ENCODE measurements at places on chromosomes 5 and 9.

GRCh38 chr9:133187561-133188005 is 21.5 kb downstream of the OBP2B start:
- DNase-seq = no peak

GRCh38 chr5:147661541-147661940 is 121.0 kb downstream of the JAKMIP2 start:
- DNase-seq = no peak

GRCh38 chr5:43569236-43569746 is 12.4 kb upstream of the PAIP1 start:
- DNase-seq = no peak

- no peak for DNase-seq
These were observed 61.1 kb downstream of the MTRR start for GRCh38 chr5:7930011-7930410.

DNA sequence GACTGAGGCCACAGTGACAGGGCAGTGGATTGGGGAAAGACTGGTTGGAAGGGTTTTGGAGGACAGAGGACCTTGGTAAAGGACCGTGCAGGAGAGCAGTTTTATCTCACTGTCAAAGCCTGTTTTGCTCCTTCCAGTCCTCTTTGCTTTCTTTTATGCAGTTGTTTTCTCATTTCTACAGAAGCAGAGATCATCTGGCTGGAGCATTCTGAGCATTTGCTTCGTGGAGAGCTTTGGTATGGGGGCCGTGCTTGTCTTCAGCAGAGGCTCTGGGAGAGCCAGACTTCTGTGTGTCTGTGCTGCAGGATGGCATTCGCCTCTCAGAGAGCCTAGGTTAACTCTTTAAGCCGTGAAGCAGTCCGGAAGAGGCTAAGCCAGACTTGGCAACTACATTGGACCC is 171.8 kb upstream of the TUT7 start:
- no peak for DNase-seq

DNA sequence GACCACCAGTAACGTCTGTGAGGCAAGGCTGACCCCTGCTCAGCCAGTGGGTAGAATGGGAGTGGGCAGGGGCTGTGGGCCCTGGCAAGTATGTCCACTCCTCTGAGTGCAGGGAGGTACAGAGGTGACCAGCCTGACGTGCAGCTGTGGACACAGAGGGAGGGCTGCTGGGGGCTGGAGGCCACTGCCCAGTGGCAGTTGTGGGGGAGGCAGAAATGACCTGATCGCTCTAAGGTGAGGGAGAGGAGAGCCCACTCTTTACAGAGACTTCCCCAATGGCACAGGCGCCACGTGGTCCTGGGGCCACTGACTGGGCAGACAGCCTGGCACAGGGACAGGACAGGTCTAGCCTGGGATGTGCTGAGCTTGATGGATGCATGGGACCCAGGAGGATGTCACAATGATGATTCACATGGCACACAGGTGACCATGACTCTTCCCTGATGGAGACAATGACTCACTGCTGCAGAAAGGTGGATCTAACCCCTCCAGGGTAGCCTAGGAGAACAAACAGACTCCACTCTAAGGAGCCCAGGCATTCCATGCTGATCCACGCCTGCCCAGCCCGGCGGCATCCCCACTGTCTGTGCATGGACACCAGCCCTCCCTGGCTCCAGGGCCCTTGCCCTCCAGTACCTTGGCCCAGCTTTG is 7.7 kb downstream of the LPCAT1 start:
- no peak for DNase-seq

GRCh38 chr9:15543047-15543813 is 9.6 kb upstream of the CCDC171 start:
- no peak for DNase-seq

DNA sequence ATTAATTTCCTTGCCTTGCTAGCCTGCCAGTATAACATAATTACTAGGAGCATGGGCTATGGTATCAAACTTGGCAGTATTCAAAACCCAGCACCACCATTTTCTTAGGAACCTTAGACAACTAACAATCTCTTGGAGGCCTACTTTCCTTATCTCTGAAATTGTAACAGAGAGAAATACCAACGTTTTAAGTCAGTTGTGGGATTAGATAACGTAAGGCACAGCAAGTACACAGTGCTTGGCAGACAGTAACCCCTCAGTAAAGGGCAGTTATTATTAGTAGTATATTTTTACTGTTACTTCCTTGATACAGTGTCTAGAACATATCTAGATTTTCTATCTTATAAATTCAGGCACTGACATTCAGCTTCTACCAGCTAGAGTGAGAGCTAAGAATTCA is 309.6 kb downstream of the ACTL7B start:
- no peak for DNase-seq

GRCh38 chr5:167937635-167937998 is 353.8 kb upstream of the WWC1 start:
- DNase-seq = no peak

GRCh38 chr5:10334831-10335230 is 18.7 kb upstream of the MARCHF6 start:
- no peak for DNase-seq

DNA sequence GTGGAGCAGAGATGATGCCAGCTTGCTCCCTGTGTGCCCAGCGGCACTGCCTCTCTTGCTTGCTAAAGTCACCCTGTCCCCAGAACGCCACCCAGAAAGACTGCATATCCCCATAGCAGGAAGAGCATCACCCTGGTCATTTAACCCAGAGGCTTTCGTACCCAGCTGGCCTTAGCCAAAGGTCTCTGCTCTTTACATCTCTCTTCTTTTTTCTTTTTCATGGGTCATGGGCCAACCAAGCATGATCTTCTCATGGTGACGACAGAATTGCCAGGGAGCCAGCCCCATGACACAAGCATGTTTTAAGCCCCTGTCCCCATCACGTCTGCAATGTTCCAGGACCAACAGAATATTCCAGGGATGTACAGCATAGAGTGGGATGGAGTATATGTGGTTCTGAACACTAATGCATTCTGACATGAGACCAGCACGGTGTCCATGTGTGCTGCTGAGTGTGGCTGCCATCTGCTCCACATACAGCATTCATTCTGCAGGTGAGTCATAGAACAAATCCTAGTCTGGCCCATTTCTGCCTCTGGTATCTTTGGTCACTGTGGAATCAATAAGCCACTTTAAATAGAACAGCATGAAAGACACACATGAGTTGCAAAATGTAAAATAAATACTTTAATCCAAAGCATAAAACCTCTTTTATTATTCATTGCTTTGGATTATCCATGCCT is 203.0 kb downstream of the MED10 start:
- no peak for DNase-seq

- DNase-seq = peak; percentile 30
These were observed at the start of gene NKD2 for GRCh38 chr5:1008451-1009358. NKD2 (plus strand) TSS chr5:1008802; CDS start chr5:1009058, 256 bp downstream.

- DNase-seq = no peak
These were observed 98.9 kb upstream of the PHYKPL start for GRCh38 chr5:178331491-178331996.

DNA sequence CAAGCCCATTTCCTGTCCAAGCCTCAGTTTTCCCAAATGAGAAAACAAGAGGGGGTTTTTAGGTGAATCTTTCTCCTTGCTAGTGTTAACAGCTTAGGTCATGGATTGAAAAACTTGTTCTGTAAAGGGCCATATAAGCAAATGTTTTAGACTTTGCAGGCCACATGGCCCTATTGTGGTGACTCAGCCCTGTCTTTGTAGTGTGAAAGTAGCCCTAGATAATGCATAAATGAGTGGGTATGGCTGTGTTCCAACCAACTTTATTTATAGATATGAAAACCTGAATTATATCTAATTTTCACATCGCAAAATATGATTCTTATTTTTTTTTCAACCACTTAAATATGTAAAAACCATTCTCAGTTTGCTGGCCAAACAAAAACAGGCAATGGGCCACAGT is 6.9 kb upstream of the BARX1 start:
- DNase-seq = no peak

DNA sequence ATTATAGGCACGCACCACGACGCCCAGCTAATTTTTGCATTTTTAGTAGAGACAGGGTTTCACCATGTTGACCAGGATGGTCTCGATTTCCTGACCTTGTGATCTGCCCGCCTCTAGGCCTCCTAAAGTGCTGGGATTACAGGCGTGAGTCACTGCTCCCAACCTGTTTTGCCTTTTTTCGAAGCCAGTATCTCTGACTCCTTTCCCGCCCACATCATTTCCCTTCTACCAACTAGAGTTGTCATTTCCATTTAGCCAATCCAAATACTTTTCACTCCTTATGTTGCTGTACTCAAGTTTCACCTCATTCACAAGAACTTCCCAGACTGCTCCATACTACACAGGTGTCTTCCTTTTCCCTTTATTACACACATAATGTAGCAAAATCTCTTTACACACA is 502.6 kb upstream of the CDH6 start:
- no peak for DNase-seq

DNA sequence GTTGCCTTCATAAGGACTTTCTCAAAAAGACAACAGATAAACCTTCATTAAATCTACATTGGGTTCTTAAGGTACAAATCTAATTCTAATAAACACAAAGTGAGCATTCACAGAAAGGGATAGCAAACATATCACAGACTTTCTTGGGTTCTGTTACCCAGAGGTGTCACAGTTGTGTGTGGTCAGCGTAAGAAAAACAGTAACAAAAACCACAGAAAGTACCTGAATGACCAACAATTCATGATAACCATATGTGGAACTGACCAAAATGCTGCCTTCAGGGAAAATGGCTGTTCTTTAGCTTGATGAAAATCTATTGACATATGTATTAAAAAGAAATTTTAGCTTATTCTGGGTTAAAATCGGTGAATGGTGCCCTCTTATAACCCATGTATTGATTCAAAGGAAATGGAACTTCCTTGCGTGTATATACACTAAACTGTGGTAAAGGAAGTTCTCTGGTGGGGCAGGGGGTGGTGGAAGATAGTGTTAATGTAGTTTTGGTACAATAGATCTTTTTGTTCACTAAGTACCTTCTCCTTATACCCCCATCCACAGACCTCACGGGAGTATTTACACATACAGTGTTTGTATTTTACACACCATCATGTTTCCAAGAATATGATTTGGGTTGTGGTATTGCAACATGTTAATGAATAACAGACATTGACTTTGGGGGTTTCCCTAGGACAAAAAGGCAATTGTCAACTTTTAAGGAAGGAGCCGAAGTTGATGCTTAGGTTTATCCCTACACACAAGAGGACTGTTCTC is 152.5 kb downstream of the APBA1 start:
- no peak for DNase-seq

DNA sequence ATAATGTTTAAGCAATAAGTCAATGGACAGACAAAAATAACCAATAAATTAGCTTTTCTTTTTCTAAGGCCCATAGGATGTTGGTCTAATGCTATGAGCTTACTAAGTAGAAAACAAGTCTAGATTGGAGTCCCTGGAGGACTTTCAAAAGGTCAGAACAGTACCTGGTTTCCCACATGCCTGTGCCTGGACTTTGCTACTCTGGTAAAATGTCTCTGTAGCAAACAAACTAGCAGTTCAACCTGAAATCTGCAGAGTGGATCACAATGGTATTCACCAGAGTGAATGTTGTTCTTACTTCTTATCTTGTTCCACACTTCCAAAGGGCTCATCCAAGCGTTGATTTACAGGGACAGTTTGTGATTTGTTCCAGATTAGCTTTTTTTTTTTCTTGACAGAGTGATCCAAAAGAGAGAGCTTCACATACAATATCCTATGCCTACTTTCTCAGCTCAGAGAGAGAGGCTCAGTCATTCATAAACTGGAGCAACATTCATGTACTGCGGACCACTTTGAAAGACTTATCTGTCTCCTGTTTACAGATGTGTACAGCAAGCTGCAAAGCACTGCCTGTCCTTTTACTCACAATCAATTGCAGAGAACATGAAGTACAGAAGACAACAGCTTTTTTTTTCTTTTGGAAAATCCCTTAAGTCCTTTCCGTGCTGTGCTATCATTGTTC is 466.1 kb downstream of the SPATA31D1 start:
- no peak for DNase-seq

- no peak for DNase-seq
These were observed 54.8 kb downstream of the COL27A1 start for GRCh38 chr9:114210136-114210535.

GRCh38 chr9:76664120-76664519 is 100.1 kb upstream of the PCA3 start:
- DNase-seq = no peak

DNA sequence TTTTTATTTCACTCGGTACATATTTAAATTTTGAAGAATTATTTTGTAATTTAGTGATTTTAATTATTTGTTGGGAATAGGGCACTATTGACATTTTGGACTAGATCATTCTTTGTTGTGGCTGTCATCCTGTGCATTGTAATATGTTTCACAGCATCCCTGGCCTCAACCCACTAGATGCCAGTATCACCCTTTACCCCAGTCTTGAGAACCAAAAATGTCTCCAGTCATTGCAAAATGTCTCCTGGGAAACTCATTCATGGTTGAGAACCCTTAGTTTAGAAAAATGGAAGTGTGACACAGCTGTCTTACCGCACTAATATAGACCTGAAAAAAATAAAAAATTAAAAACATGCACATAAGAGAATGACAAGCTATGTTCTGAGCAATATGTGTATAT is 88.4 kb upstream of the CCDC152 start:
- no peak for DNase-seq

- DNase-seq = no peak
These were observed 40.9 kb downstream of the VLDLR start for GRCh38 chr9:2662496-2662895.

GRCh38 chr5:139293202-139293506 is 386 bp upstream of the MATR3 start:
- DNase-seq = no peak

- DNase-seq = no peak
These were observed 5.8 kb upstream of the C5orf52 start for GRCh38 chr5:157665467-157666070.

GRCh38 chr9:68473790-68474189 is 66.9 kb downstream of the TMEM252 start:
- no peak for DNase-seq

DNA sequence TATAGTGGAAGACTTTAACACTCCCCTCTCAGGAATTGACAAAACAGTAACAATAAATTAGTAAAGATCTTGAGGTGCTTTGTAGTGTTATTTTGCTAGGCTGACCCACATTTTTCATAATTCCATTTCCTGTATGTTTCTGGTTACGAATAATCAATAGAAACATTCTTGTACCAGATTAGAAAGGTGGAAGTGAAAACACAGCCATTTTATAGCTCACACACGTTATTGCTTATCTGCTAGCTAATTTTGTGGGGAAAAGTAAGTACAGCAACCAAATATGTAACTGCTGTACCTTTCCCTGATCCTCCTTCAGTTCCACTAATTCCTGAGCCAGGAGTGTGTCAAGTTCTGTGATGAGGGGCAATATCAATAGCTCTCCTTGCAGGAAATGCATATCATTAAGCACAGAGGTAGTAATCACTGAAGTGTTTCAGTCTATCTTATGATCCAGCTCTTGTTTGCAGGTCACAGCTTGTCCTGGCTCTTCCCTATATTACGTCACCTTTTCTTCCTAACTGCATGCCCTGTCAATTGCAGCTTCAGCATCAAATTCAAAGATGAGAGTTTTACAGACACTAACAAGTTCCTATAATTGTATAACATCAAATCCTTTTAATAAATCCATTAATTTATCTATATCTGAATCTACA is 59.4 kb downstream of the MINAR2 start:
- DNase-seq = no peak
